Stimulated activated CD4-positive, alpha-beta T cell treated with anti-CD3 and anti-CD28 coated beads, Interleukin-15, amount 100 ng/mL, for 1 hour (primary cell): ENCODE measurements at places on chromosomes 2 and 18.

DNA sequence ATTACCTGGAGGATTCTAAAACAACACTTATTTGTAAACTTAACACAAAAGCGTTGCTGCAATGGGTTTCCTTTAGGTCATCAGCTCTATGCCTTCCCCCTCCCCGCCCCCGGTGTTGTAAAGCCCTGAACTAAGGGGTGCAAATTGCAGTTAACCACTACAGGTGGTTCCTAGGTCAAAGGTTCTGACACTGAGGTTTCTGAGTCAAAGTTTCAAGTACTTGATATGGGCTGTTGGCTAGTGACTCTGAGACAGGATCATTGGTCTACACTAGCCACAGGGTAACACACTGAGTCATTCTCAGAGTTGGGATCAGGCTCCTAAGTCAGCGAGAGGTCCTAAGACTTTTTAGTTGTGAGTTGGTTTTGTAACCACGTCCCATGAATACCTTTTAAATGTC is 15.4 kb downstream of the IL1B start:
- DNase-seq: no peak

GRCh38 chr2:229492034-229492433 is 220.9 kb upstream of the PID1 start:
- no peak for DNase-seq

- no peak for DNase-seq
Measured at GRCh38 chr2:172442072-172442895, 14.9 kb downstream of the ITGA6 start.

GRCh38 chr18:2994603-2995432 is 18.1 kb downstream of the LPIN2 start:
- peak; percentile 60 for DNase-seq

DNA sequence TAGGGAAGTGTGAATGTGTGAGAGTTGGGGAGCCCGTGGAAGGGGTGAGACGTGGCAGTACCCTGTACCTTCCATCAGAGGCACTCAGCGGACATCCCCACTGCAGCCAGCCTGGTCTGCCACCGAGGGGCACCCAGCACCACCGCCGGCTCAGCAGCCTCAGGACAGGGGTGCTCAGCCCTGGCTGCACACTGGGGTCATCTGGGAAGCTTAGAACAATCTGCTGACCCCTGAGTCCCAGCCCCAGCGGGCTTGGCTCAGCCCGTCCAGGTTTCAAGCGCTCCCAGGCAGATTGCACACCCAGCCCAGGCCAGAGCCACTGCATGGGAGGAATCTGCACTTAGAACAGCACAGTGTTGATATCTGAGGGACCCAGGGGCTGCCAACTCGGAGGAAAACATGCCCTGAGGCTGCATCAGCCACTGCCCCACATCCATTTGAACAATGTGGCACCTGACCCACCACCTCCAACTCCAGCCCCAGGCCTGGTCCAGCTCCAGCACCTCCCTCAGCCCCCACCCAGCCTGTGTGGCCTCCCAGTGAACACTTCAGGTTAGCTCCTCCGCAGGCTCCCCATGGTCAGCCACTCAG is 147.1 kb upstream of the OTOS start:
- no peak for DNase-seq

GRCh38 chr2:179824961-179825360 is 36.5 kb downstream of the ZNF385B start:
- DNase-seq: no peak

GRCh38 chr2:162887902-162888301 is 49.3 kb upstream of the KCNH7 start:
- no peak for DNase-seq

DNA sequence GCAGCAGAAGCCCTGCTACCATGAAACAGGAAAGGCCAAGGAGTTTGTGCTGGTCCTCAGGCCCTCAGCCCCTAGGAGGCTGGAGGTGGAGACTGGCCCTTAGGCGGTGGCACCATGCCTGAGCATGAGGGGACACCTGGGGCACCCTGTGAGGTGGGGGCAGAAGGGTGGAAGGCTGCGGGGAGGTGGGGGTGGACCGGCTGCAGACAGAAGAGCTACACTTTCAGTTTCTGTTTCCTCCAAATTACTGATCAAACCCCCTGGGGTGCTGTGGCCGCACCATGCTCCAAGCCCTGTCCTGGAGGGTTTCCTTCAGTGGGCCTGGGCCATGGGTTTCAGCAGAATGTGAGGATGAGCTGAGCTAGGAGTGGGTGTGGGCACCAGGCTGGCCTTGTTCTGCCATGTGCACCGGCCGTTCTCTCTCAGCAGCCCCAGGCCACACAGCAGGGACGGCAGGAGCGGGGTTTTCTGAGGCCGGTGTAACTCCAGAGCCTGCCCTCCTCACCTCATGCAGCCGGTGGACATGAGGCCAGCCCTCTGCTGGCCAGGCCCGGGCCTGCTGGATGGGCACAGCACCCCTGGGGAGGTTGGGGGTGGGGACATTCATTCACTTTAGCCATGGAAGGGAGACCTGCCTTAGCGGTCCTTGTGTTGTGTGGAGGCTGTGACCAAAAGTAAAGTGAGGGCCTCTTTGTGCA is 51.5 kb downstream of the PLEKHB2 start:
- DNase-seq: no peak

DNA sequence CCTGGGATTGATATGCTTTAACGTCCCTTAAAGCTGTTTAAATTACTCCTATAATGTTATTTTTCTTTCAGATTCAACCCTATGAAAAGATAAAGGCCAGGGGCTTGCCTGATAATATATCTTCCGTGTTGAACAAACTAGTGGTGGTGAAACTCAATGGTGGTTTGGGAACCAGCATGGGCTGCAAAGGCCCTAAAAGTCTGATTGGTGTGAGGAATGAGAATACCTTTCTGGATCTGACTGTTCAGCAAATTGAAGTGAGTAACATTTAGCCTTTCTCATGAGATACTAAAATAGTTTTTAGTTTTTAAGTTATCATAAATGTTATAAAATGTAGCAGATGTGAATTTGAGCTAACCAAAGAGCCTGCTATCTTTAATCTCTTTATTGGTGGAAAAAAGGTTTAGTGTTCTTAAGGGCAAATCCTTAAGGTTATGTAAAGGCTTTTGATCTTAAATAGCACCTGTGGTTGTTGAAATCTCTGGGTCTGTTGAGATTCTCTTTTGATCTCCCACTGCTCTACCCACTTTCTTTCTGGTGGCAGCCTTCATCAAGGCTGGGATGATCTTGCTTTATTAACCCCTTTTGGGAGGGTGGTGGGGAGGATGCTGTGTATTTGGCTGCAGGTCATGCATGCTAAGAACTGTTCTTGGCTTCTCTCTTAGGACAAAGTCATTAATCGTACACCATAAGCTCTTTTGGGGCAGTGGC is 40.9 kb downstream of the UGP2 start:
- no peak for DNase-seq

GRCh38 chr2:85601771-85602475 is 575 bp downstream of the TMEM150A start:
- no peak for DNase-seq
